HFFc6 (cell line): ENCODE measurements at places on chromosomes 5 and 9.

DNA sequence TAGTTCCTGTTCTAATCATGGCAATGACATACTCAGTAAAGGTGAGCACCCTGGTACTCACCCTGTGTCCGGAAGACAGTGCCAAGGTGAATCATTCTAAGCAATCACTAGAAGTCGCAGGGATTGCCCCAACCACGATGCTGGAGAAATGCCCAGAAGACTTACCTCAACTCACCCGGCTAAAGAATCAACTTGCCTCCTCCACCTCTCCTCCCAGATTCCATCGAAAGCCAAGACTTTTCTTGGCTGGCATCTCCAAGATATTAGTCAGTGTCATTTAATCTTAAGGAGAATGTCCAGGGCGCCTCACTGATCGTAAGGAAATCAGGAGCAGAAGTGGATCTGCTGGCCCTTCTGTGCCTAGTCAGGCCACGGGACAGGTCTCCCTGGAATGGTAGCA, 204.9 kb downstream of the ERCC6L2 start:
- no peak for DNase-seq

- peak; percentile 37 for DNase-seq
Measured at GRCh38 chr5:36177715-36178523, 26.0 kb downstream of the SKP2 start.

GRCh38 chr5:6885581-6885980, 172.3 kb downstream of the TENT4A start:
- no peak for DNase-seq

GRCh38 chr5:57332361-57332760, 150.2 kb downstream of the ACTBL2 start:
- DNase-seq: no peak

GRCh38 chr9:2158766-2159430, 143.8 kb downstream of the SMARCA2 start:
- no peak for DNase-seq

GRCh38 chr5:66377747-66378146, 218.4 kb upstream of the MAST4 start:
- DNase-seq: no peak

DNA sequence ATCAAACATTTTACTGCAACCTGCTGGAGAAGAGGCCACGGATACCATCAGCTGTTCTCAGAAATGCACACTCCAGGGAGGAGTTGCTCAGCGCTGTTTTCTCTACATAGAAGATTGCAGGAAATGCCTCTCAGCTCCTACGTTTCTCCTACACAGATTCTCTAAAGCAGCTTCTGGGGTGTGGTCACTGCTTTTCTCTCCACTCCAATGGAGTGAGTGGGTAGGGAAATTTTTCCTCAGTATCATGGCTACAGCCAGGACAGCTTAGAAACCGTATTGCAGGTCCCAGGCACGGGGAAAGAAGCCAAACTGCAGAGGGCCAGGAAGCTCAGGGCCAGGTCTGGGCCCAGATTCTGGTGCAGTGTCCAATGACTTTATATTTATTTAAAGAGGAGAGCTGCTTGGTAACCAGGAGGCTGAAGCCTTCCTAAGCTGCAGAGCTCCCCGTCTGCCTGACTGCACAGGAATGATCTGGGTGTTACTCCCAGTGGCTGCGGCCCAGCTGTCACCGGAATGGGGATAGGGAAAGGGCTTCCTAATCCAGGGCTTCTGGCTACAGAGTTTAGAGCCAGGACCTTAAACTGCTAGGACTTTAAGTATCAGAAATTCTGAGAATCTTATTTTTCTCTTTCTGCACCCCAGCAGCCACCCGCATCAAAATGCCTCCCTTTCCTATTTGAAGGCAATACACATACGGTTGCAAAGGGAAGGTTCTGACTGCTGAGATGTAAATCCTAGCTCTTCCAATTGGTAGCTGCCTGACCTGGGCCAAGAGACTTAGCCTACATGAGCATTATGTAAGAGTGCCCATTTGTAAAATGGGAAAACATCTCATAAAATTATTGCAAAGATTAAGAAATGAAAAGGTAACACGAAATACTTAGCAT, 1.4 kb upstream of the SPTAN1 start:
- DNase-seq: peak; percentile 23

DNA sequence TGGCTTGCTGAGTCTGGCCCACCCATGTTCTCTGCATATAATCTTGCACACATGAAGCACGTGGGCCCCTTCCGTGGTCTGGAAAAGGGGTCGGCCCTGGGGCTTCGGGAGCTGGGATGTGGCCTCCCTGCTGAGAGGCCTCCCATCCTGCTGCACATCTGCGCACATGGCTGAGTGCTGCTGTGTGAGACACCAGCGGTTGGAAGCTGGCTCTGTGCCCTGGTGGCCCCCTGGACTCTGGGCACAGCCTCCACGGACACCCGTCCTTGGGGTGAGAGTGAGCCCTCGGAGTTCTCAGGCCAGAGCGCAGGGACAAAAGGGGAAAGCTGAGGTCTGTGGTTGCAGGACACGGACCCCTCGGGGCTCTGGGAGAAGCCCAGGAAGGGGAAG, 115.8 kb downstream of the RXRA start:
- peak; percentile 13 for DNase-seq

GRCh38 chr9:124594225-124594624, 87.0 kb upstream of the NR5A1 start:
- DNase-seq: no peak

DNA sequence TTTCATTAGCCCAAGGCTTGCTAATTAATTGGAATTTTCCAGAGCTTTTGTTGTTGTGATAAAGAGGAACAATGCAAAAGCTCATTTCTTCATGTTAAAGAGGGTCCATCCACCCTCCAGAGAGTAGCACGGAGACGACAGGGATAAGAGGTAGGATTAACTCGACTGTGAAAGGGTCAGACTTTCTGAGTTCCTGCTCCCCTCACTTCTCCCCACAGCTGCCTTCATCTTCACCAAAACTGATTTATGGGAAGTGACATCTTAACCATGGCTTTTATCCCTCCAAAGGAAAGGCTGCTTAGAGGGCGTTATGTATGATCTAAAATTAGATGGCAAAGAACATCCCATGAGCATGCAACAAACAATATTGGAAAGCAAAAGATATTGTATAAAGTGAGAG, 135.5 kb downstream of the GLIS3 start:
- no peak for DNase-seq

DNA sequence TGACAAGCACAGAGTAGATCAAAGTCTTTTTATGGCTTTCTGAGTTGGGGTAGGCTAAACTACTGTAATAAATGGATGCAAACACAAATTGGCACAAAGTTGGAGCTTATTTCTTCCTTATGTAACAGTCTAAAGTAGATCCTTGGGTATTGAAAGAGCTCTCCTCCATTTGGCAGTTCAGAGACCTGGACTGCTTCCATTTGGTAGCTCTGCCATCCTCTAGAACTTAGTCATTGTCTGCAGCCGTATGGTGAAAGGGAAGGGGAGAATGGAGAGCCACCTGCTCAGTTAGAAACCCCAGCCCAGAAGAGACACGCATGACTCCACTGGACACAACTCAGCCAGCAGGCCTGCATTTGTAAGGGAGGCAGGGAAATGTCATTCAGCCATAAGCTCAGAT, 345.0 kb downstream of the DMAC1 start:
- DNase-seq: no peak

GRCh38 chr5:142445266-142445665, 120.4 kb upstream of the SPRY4 start:
- DNase-seq: no peak

DNA sequence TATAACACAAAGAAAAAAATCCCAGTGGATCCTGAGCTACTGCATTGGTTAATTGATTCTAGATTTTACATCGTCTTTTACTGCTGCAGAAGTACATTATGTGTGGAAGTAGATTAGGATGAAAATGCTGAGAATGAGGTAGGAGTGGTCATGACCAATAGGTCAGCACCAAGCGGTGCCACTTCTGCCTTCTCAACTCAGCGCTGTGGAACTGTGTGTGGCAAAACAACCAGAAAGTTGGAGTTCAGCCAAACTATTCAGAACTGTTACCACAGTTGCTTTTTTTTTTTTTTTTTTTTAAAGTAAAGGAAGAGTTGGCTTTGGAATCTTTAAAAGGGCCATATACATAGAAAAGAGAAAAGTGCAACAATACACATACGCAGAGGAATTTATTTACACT, 24.2 kb downstream of the POU5F2 start:
- DNase-seq: no peak

GRCh38 chr9:94872891-94873511, 146.5 kb downstream of the AOPEP start:
- no peak for DNase-seq

DNA sequence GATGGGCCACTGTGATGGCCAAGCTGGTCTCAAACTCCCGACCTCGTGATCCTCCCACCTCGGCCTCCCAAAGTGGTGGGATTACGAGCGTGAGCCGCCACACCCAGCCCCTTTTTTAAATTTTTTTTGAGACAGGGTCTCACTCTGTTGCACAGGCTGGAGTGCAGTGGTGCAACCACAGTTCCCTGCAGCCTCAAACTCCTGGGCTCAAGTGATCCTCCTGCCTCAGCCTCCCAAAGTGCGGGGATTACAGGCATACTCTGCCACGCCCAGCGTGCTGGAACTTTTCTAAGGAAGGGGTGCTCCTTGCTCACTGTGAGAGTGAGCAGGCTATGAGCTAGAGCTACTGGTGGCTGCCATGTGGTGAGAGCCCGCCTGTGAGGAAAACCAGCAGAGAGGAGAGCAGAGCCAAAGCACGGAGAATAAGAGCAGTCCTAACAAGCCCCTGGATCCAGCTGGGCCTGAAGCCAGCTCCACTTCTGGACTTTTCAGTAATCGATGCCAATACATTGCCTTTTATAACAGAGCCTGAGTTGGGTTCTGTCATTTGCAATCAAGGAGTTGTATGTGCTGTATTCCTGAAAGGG, 75.5 kb upstream of the UNC5A start:
- no peak for DNase-seq

GRCh38 chr5:93954421-93955069, 213.1 kb upstream of the POU5F2 start:
- DNase-seq: no peak

DNA sequence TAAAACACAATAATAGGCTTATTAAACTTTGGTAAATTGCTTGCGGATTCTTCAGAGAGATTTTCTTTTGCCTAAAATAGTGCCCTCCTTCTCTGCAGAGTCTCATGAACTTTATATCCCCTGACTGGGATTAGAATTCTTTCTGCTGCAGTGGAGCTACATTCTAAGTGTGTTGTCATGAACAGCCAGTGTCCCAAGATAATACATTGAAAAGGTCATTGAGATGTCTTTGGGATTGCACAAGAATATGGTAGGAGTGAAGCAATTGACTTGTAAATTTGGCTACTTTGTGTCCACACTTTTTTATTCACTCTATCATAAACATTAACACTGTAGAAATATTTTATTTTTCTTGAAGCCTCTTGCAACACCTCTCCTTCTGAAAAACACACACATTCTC, 604.5 kb downstream of the GABRG2 start:
- no peak for DNase-seq

GRCh38 chr5:150731669-150732242, 27.1 kb downstream of the DCTN4 start:
- no peak for DNase-seq

GRCh38 chr5:76351176-76351575, 51.9 kb upstream of the IQGAP2 start:
- no peak for DNase-seq

GRCh38 chr5:74766418-74766848, 484 bp downstream of the GFM2 start:
- DNase-seq: peak; percentile 49

DNA sequence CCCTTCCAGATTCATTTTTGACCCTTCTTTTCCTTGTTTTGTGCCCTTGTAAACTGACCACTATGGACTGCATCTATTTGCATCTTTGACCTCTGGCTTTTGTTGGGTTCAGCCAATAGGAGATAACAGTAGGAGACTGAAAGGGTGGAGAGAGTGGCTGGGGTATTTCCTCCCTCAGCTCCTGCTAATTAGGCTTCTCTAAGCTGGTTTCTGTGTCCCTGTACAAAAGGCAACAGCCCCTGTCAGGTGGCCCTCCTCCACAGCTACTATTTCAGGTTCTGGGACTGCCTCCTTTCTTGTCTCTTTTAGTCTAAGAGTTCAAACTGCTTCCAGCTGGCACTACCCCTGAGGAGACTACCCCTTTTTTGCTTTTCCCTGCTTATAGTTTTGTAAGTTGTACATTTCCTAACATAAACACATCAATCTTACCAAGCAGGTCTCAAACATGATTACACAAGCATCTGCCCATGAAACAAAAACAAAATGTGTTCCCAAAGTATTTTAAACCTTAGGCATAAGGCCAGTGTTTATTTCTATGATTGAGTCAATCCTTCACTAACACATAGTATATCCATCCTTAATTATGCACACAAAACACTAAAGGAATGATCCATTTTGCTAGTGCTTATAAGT, 262.0 kb upstream of the TRPM3 start:
- no peak for DNase-seq

DNA sequence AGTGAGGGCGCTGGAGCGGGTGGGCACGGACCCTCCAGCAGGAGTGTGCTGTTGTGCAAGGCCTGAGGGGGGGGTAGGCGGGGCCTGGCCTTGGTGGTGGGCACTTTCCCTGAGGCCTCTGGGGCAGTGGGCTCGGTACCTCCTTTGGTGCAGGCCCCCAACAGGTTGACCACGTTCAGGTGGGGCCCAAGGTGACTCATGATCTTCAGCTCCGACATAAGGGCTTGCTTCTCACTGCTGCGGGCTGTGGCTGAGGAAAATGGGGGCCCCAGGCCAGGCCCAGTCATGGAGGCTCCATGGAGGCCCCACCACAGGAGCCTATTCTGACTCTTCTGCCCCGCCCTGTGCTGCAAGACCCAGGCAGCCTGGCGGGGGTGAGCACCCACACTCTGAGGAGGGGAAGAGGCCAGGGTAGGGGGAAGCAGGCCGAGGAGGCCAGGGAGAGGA, 31.5 kb downstream of the PDGFRB start:
- no peak for DNase-seq

GRCh38 chr5:178279723-178280438, 47.3 kb upstream of the PHYKPL start:
- DNase-seq: peak; percentile 41

DNA sequence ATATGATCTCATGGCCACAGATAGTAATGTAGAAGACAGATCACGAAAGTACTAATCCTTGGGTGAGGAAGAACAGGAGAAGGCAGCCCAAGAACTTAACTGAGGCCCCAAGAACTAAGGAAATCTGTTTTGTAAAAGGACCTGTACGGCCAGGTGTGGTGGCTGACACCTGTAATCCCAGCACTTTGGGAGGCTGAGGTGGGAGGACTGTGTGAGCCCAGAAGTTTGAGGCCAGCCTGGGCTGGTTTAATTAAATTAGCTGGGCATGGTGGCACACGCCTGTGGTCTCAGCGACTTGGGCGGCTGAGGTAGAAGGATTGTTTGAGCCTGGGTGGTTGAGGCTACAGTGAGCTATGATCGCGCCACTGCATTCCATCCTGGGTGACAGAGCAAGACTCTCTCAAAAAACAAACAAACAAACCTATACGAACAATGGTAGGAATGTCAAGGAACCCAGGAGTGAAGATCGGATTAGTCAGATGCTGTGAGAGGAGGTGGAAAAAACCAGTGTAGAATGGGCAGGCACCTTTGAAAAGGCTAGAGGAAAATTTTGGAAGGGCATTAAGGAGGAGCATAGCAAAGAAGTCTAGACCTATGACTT, 283.8 kb upstream of the DMRT1 start:
- DNase-seq: no peak

GRCh38 chr9:122302237-122303093, 37.8 kb downstream of the MRRF start:
- no peak for DNase-seq

GRCh38 chr5:111143910-111144309, 51.8 kb downstream of the WDR36 start:
- peak; percentile 17 for DNase-seq

GRCh38 chr5:131635684-131636572, 899 bp upstream of the RAPGEF6 start:
- DNase-seq: no peak

- no peak for DNase-seq
Measured at GRCh38 chr9:126117158-126117425, 209.5 kb upstream of the MVB12B start.

GRCh38 chr5:189486-189885, 1.8 kb upstream of the LRRC14B start:
- DNase-seq: no peak
